ENCODE measurements at places on chromosomes 7 and 10. TPM values are rescaled to one million over a fixed set of nuclear protein-coding genes. Genes with fewer than 3 reads are reported as not detected.

- H3K4me1 ChIP-seq, result no peaks in the 10 kb centered on the region
- H3K36me3 ChIP-seq, result no peaks in the 10 kb centered on the region
- no peak overlapping the region for H3K27ac ChIP-seq
- DNase-seq, result no peak
- no peaks in the 10 kb centered on the region for H3K27me3 ChIP-seq
Measured at GRCh38 chr7:25546306-25546705, 318.0 kb upstream of the NPVF start.

The AOC1 gene
- total RNA-seq, result 0.72 TPM

DNA sequence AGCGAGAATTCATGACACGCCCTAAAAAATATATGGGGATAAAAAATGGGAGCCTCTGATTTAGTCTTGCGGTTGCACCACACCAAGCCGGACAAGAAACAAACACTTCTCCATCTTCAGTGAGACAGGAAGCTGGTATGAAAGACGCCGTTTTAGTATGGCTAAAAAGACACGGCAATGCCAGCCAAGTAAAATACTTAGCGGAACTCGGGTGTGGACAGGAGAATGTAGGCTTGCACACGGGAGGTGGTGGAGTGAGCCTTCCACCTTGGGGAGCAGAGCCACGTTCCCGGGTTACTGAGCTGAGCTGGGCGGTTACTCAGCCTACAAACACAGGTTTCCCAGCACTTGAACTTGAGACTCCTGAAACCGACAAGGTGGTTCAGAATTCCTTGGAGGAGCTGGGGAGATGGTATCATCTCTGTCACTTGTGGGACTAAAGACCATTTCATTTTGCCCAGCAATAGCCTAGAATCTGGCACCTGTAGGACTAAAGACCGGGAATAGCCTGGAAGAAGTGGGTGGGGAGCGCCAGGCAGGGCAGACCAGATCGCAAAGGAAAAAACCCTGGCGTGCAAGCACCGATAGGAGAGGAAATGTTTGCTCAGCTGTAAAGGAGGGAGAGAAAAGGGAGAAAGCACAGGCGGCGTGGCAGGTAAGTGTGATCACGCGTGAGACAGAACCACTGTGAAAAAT is 34.8 kb upstream of the SEPHS1 start:
- no peak overlapping the region for H3K27ac ChIP-seq
- H3K4me1 ChIP-seq, result no peaks in the 10 kb centered on the region
- H3K4me3 ChIP-seq, result no peak overlapping the region
- no peaks in the 10 kb centered on the region for H3K27me3 ChIP-seq
- no peaks in the 10 kb centered on the region for H3K36me3 ChIP-seq

GRCh38 chr7:127799535-127800305 is 147.7 kb downstream of the SND1 start:
- H3K4me1 ChIP-seq, result no peaks in the 10 kb centered on the region
- H3K27me3 ChIP-seq, result no peaks in the 10 kb centered on the region
- no peak overlapping the region for H3K27ac ChIP-seq
- no peaks in the 10 kb centered on the region for H3K36me3 ChIP-seq
- DNase-seq, result no peak
- no peak overlapping the region for H3K4me3 ChIP-seq

GRCh38 chr10:1978584-1978983 is 241.3 kb upstream of the ADARB2 start:
- H3K36me3 ChIP-seq, result no peaks in the 10 kb centered on the region
- no peaks in the 10 kb centered on the region for H3K4me1 ChIP-seq
- peaks cover 2% of the 10 kb centered on the region for H3K27me3 ChIP-seq
- DNase-seq, result no peak

The ABCB4 gene
- total RNA-seq, result 7.4 TPM

- peaks cover 5% of the 10 kb centered on the region for H3K4me1 ChIP-seq
- no peak for DNase-seq
- H3K36me3 ChIP-seq, result no peaks in the 10 kb centered on the region
- H3K27ac ChIP-seq, result no peak overlapping the region
Measured at GRCh38 chr10:24854256-24854655, 98.2 kb downstream of the PRTFDC1 start.

DNA sequence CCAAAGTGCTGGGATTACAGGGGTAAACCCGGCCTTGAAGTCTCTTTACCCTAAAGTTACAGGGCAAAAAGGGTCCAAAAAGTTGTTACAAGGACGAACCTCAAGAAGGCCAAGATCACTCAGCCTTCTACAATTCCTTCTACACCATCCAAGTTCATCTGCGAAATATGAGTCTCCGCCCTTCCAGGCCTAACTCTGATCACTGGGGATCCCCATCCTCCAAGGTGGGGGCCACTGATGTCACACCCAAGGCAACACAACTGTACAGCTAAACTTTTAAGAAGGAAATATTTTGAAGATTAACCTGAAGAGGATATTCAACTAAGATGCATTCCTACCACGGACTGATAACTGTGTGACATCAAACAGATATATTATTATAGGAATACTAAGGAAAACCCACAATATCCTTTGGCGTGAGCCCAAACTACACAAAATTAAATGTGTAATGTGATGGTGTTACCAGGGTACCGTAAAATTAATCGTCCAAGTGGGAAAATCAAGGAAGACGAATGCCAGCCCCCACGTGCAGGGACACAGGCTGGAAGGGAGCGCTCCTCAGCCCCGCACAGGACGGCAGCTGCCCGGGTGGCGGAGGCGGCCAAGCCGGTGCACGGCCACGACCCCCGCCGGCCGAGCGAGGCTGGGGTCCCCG is 1.0 kb downstream of the PAXIP1 start:
- peaks cover 4% of the 10 kb centered on the region for H3K36me3 ChIP-seq
- no peak for DNase-seq
- no peak overlapping the region for H3K27ac ChIP-seq
- no peaks in the 10 kb centered on the region for H3K27me3 ChIP-seq
- H3K4me3 ChIP-seq, result peak overlapping the region; percentile 96

- no peak overlapping the region for H3K4me3 ChIP-seq
- no peaks in the 10 kb centered on the region for H3K4me1 ChIP-seq
- no peak overlapping the region for H3K27ac ChIP-seq
- DNase-seq, result no peak
- H3K27me3 ChIP-seq, result peaks cover 5% of the 10 kb centered on the region
- no peaks in the 10 kb centered on the region for H3K36me3 ChIP-seq
Measured at GRCh38 chr10:1379601-1380000, 323.4 kb downstream of the WDR37 start.

The RARRES2 gene
- 121 TPM for total RNA-seq

Data from aorta (tissue), 5 donors.